ENCODE measurements at places on chromosomes 6 and 20.

- no peak for DNase-seq
These were observed 227.0 kb downstream of the BMP2 start for GRCh38 chr20:6994452-6994851.

DNA sequence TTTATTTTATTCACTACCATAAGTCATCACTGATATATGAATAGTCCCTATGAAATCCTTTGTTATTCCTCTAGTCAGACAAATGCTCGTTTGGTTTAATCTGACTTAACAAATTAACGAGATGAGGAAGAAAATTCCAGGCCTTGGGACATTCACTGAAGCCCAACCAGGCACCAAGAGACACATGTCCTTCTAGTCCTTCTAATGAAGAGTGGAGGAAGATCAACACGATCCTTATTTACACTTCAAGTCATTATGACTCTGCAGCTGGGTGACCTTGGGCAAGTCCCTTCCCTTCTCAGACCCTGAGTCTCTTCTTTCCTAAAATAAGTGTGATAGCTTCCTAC is 117.5 kb downstream of the CEBPB start:
- DNase-seq, result no peak

DNA sequence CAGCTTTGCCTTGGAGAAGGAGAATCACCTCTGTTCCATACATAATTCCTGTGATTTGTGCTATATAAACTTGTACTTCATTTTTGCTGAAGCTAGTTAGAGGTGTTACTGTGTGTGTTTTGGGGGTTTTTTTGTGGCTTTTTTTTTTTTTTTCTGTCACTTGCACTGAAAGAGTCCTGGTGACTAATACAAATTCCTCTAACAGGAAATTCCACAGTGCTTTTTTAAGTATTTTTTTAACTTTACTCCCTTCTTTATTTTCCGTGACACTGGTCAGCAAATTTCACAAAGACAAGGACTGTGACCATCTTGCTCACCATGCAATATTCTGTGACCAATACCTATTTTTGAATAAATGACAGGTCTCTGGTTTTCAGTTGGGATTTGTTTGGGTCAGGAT is 110.5 kb downstream of the ISM1 start:
- no peak for DNase-seq

GRCh38 chr20:51305316-51306052 is 237.0 kb downstream of the NFATC2 start:
- DNase-seq, result no peak

- no peak for DNase-seq
These were observed 31.5 kb upstream of the RANBP9 start for GRCh38 chr6:13742961-13743735.
